ENCODE measurements at places on chromosomes 13 and 19.

DNA sequence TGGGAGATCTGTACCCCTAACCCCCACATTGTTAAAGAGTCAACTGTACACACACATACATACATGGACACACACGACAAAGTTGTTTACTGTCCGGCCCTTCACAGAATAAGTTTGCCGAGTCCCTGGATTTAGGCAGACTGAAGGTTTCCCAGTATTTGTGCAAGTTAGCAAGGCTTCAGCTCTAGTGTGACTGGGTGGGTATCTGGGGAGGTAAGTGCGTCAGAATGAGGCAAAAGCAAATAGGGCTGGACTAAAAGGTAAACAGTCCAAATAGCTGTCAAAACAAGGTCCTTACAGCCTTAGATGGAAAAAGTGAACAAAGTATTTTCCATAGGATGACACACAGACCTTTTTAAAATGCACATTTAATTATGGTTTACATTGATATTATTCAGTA, 228.4 kb upstream of the UFM1 start:
- no peak for DNase-seq

GRCh38 chr13:93045836-93046235, 180.8 kb upstream of the GPC6 start:
- no peak for DNase-seq

DNA sequence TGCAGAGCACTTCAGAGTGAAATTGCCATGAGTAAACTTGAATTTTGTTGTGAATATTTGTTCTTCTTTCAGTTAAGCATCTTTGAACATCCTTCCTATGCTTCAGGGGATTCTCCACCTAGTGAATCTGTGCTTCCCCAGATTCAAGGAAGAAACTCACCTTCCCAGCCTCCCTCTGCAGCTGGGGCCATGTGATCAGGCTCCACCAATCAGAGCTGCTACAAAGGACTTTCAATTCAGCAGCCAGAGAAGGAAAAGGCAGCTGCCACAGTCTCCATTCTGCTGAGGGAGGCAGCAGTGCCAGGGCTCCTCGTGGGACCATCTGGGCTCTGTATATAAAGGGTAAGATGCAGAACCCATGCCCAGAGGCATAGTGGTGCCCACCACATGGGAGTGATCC, 89.7 kb upstream of the SIAH3 start:
- DNase-seq, result no peak

DNA sequence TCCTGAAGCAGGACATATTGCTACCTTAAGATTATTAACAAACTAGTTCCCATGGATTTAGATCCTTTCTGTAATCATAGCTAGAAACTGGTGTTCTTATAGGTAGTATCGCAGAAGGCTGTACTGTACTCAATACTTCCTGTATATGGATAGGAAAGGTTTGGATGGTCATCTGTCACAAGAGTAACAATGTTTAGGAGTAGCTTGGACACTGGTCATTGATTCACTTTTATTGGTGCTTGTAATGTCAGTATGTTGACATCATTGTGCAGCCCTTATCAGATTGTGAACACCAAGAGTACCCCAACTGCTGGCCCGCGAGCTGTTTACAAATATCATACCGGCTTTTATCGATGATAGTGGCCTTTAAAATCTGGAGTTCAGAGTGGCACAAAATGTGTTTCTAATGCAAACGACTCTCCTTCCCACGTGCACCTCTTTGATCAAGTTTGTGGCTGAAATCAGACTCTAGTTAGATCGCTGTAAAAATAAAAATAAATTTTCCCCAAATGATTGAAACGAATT, 605 bp upstream of the CDK8 start:
- DNase-seq, result no peak

DNA sequence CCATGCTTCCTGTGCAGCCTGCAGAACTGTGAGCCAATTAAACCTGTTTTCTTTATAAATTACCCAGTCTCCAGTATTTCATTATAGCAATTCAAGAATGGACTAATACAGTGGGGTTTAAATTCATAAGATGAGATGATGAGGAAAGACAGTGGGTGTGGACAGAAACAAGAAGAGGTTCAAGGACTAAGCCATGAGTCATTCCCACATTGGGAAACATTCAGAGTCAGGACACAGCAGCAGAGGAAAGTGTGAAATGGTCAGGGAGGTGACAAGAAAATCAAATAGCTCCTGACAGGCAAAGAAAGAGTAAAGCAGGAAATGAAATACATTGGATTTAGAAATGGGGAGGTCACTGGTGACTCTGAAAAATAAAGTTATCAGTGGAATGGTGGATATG, 9.1 kb downstream of the ZNF841 start:
- peak; percentile 5 for DNase-seq
